ENCODE measurements at places on chromosomes 12 and 14.
A peak's percentile ranks its signal among the peaks of the same experiment; 100 is the strongest.

DNA sequence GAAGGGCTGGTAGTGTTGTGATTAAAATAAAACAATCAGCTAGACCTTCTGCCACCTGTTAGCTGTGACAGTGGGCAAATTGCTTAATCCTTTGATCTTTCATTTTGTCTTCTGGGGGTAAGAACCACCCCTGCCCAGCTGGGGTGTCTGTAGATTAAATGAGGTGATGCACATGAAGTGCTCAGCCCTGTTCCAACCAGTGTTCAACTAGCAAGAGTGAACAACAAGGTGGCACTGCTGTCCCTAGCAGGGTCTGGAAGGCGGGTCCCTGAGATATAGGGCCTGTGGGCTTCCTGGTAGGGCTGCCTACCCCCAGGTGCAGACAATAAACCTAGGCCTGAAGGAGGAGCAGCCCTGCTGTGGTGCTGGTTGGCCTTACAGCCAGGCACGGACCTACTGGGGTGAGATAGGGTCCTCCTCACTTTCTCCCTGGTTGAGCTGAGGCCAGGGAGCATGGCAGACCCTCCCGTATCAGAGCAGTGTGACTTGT lies 60.6 kb downstream of the ARL6IP4 start:
- no peak for DNase-seq

DNA sequence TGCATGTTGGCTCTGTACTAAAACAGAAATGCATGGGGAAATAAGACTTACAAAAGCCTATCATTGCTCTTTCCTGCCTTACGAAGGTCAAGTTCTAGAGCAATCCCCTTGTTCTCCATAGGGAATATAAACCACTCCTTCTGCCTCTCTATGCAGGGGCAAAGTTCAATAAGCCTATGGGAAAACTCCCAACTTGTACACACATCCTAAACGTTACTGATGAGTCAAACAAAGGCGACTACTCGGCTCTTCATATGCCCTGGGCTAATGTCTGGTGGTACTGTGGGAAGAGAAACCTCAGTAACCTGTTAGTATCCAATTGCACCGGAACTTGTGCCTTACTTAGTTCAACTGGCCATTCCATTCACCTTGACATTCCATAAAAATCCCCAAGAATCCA lies 32.7 kb downstream of the PRMT8 start:
- no peak for DNase-seq

DNA sequence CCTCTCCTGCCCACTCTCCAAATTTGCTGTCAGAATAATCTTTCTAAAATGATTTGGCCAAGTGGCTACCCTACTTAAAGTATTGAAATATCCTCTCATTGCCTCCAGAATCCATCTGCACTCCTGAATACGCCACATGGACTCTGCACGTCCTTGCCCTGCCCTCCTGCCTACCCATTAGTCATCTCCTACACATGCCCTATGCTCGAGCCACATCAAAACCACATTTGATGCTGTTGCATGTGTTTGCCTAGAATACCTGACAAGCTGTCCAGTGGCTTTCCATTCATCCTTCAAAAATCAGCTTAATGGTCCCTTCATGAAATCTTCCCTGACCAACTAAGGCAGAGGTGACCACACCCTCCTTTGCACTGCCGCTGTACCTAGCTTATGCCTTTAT lies 17.0 kb downstream of the VCPKMT start:
- no peak for DNase-seq

- DNase-seq = no peak
Measured at GRCh38 chr12:31726575-31726974, 2.2 kb downstream of the AMN1 start.

- DNase-seq = no peak
Measured at GRCh38 chr14:39050389-39050788, 52.6 kb downstream of the SEC23A start.

DNA sequence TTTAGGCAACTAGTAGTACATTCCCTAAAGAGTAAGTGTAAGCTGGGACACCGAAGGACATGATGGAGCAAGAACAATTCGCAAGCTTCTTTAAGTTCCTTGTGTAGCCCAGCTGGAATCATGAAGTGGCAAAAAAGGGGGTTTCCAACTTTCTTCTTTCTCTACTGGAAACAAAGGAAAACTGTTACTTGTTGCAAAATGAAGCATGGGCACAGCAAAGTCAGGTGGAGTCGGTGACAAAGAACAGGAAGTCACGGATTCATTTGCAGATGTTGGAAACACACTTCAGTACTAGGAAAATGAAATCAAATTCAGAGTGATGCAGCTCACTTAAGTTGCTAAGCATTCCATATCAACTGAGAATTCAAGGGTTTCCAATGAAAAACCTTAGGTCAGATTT lies 706.9 kb upstream of the STXBP6 start:
- DNase-seq = no peak

DNA sequence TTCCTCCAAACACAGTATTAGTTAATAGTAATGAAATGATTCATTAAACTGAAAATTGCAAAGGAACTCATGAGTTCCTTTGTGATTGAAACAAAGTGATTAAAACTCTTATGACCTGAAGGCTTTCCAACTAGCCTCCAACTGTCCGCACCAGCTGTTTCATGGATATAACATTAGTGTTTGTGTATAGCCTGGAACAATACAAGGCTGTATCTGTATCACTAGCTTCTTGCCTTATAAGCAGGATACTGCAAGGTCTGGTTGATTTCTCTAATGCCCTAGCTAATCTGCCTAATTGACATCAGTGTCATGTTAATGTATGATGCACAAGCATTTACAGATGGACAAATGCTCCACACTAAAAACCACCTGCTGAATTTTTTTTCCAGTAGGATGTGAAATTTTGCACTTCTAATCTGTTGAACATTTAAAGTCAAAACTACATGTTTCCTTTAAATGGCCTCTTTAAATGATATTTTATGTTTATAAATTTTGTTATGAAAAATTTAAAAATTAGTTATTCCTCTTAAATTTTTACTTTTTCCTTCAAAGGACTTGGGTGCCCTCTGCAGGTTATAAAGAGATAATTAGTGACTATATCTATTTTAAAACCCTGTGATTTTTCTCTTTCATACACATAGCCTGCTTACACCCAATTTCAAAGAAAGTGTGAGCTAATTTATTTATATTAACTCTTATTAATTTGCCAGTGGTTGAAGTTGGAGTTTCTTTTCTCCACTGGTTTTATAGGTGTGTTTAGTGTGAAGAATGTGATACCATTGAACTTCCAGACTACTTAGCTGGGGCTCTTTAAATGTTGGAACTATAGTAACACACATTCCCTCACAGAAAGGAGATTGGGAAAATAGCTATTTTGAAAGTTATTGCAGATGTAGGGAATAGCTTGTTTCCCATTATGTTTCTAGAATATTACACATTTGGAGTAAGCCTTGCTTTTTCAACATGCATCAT lies 25.4 kb downstream of the AP5M1 start:
- no peak for DNase-seq

DNA sequence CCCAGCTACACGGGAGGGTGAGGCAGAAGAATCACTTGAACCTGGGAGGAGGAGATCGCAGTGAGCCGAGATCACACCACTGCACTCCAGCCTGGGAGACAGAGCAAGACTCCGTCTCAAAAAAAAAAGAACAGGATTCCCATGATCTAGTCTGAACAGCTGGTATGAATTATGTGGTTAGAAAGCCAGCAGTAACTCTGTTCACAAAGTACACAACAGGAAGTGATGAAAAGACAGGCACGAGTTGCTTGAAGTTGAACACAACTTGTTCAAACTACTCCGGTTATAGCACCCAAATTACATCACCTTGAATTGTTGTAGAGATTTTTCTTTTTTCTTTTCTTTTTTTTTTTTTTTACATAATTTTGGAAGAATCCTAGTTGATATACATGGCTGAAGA lies 238.8 kb upstream of the RGS6 start:
- no peak for DNase-seq

DNA sequence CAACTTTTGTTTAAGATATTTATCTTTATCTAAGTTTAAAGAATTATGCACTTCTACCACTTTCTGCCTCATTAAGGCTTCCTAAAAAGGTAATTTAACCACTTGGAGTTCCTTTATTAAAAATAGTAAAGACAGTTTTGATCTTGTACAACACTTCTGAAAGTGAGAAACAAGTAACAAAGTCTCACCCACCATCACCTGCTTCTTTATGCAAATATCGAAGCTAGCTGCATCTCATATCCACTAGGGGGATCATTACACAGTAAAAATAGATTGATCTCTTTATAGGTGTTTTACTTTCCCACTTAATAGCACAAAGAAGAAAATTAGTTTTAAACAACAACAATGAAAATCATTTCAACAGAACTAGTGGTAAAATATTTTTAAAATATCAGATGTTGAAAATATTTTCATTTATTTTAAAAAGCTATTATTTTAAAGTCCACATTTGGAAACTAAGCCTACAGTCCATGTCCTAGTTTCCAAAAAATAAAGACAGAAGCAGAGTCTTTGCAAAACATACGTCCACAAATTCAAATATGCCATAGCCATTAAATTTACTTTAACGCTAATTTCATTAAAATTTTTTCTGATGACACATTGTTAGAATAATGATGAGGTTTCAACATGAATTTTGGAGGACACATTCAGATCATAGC lies 160.0 kb upstream of the SOX5 start:
- no peak for DNase-seq

- DNase-seq = no peak
Measured at GRCh38 chr12:113903381-113903863, 62.7 kb downstream of the RBM19 start.

DNA sequence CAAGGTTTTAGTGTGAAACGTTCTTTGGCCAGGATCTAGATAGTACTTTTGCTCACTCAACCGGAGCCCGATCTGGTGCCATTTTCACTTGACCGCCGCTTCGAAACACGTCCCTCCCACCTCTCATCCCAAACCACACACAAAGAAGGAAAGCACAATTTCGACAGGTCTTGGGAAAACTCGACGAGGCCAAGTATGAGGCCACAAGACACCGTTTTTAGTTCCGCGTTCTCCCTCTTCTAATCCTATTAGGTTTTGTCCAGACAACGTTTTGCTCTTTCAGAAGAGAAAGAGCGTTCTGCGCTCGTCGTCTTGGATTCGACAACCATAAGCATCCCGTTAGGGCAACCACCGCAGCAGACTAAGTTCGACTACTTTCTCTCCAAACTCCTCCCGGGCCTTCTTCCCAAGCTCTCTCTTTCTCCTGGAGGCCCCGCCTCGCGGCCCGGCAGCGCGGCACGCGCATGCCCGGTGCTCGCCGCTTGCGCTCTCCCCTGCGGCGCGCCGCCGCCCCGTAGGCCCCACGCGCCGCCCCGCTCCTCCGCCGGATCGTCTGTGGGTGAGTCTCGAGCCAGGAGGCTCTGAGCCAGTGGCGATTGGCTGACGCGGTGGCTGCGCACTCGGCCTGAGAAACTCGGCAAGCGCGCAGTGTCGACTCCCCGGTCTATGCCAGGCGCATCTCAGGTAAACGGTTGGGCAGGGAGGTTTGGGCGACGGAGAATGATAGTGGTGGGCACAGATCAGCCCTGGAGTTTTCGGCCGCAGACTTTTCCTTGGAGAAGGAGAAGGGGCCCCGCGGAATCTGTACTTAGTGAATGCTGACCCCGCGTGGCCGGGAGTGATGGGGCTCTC lies at the start of gene MIPOL1:
TSS of gene MIPOL1 (plus strand) at position 517 of the 852 bp plus-strand sequence. CDS start 49,952 bp downstream, outside the sequence.
- DNase-seq = no peak

GRCh38 chr12:110037315-110037714 lies 11.0 kb downstream of the C12orf76 start:
- no peak for DNase-seq

GRCh38 chr14:102870994-102871831 lies 51.2 kb upstream of the AMN start:
- DNase-seq = no peak

GRCh38 chr14:90451961-90452360 lies 55.1 kb downstream of the CALM1 start:
- DNase-seq = no peak

DNA sequence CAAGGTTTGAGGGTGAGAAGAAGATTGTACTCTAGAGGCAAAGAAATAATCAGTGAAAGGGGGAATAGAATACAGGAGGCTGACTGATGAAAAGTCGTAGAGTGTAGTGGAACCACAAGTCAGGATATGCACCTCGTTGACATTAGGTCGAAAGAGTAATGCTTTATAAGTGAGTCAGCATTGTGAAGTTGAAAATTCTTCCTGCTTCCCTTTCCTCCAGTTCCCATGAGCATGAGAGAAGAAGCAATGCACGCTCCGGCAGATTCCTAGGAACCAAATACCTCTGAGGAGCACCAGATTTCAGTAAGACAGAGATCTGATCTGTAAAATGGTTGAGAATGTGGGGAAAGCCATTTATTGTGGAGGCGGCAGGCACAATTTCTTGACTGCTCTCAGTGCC lies 16.5 kb downstream of the CCER1 start:
- DNase-seq = no peak

- DNase-seq = no peak
Measured at GRCh38 chr14:37447883-37448391, 147.1 kb downstream of the FOXA1 start.

GRCh38 chr14:52005625-52006024 lies 16.3 kb downstream of the RTRAF start:
- DNase-seq = no peak

GRCh38 chr14:68099495-68100045 lies 280.0 kb downstream of the RAD51B start:
- no peak for DNase-seq

DNA sequence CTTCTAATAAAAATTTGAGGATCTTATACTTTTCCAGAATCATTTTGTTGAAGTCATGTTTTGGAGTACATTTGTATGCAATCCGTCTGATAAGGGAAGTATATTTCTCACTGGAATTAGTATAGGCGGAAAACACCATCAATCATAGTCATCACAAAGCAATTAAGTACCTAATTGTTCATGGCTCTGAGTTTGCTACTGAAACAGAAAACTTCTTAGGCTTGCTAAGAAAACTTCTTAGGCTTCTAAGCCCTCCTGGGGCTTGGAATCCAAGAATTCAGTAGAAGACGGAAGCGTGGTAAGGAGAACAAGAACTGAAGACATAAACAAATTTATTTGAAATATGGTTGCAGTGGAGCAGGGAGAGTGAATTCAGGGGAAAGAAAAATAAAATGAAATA lies 636.3 kb downstream of the DIO2 start:
- no peak for DNase-seq

GRCh38 chr12:8697120-8697475 lies 693 bp upstream of the RIMKLB start:
- no peak for DNase-seq

GRCh38 chr12:64610660-64611340 lies 505 bp downstream of the RASSF3 start:
- DNase-seq = peak; percentile 89

- DNase-seq = no peak
Measured at GRCh38 chr12:55718015-55718414, 2.2 kb downstream of the BLOC1S1 start.

- DNase-seq = no peak
Measured at GRCh38 chr14:97177635-97178034, 380.5 kb downstream of the VRK1 start.

GRCh38 chr14:21382886-21383847 lies 652 bp downstream of the SUPT16H start:
- peak; percentile 74 for DNase-seq

- DNase-seq = no peak
Measured at GRCh38 chr12:53965281-53966084, 7.4 kb upstream of the HOXC11 start.

DNA sequence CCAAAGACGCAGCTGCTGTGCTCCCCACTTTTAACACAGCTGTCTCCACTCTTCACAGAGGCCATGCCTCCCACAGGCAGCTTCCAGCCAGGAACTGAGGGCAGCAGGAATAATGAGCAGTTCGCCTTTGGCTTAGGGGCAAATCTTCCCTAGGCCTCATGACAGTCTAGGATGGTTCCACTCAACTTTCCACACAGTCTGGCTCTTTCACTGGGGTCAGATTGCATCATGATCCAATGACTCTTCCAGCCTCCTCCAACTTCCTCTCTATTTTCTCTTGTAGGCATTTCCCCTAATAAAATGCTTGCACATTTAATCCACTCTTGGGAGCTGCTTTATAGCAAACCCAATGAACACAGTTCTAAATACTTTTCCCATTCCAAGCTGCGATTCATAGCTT lies 271.6 kb upstream of the ATP2B1 start:
- DNase-seq = no peak

Data from activated CD8-positive, alpha-beta memory T cell treated with anti-CD3 and anti-CD28 coated beads, Interleukin-2, amount 10 ng/mL, durations not matched to agents 7 days and 5 days (primary cell).